Tibial artery (tissue), 4 donors: ENCODE measurements at places on chromosomes 12 and 14.

- no peak for DNase-seq
Observed at GRCh38 chr14:92866901-92867865, 55.8 kb upstream of the CHGA start.

- DNase-seq: no peak
Observed at GRCh38 chr14:72663956-72664650, 229.8 kb downstream of the DPF3 start.

DNA sequence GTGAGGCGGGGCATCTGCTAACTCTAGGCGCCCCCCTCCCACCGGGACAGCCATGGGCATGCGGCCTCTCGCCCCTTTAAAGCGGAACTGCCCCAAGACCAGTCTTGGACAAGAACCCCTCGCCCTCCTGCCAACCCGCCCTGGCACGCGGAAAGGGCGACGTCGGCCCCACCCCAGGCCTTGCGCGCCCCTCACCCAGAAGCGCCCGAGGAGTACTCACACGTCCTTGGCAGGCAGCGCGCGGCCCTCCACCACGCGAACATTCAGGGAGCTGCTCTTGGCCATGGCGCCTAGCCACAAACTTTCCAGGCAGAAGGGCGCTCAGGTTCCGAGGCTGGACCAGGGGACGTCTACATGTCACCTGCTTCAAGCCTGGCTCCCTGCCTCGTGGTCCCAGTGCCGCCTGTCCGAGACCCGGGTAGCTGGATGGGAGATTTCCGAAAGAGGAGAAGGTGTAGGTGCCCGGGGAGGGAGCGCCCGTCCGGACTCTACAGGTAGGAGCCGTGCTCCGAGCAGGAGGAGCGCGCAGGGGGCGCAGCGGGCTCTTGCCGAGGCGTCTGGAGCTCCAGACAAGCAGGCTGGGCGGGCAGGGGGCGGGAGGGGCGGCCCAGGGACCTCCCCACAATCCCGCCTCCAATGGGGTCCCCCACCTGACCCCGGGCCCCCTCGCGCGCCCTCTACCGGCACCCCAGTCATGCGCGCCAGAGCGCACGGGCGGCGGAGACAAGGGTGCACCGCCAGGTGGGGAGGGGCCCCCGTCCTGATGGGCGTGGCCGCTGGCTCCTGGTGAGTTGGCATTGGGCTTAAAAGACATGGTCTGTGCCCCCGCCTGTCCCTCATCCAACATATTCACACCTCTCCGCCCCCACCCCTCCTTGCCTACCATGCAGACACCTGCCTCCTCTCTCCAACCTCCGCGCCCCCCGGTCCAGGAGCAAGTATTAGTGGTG is at the start of gene RASAL1:
RASAL1 (minus strand) TSS at position 584 of the 950 bp plus-strand sequence; CDS start at position 285, 299 bp downstream.
- DNase-seq: no peak

- DNase-seq: no peak
Observed at GRCh38 chr14:65826946-65827345, 414.4 kb downstream of the FUT8 start.

DNA sequence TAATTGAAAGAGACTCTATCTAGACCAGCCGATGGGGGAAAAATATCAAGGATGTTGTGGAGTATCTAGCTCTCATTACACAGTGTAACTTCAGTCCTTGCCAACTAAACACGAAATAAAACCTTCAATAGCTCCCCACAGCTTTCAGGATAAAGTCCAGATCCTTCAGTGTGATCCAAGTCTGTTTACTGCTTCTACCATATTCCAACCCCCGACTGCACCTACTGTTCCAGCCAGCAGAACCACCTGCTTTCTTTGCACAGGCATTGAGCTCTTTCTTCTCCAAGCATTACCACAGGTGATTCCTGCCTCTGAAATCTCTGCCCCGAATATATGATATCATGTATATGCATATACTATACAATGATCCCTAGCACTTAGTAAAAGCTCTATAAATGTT is 2.2 kb upstream of the LRRC23 start:
- no peak for DNase-seq

DNA sequence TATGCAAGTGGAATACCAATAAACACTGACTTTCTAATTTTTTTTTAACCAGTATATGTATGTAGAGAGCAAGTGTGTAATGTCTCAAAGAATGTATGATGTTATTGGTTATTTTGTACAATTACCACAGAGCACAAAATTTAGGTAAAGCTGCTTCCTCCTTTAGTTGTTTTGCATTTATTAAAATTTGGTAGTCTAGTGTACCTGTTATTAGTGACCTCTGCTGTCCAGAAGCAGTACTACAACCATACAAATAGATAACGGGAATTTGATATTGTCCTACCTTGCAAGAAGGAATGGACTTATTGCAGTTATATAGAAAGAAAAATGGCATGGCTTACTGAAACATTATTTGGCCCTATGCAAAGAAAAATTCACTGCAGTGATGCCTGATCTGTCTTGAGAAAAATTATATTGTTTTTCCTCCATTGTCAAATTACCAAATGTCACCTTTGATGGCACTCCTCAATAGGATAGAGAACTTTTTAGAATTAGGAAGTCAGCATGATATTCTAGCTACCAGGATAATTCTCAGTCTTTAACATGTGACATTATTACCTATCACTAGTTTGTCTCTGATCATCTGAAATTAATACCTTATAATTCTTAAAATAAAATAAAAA is 153.9 kb upstream of the RMST start:
- no peak for DNase-seq

- no peak for DNase-seq
Observed at GRCh38 chr12:8846305-8846704, 23.9 kb downstream of the A2ML1 start.

- DNase-seq: no peak
Observed at GRCh38 chr14:92041203-92041602, 1.3 kb upstream of the TRIP11 start.

GRCh38 chr14:93044556-93044955 is 71.2 kb downstream of the ITPK1 start:
- DNase-seq: no peak

DNA sequence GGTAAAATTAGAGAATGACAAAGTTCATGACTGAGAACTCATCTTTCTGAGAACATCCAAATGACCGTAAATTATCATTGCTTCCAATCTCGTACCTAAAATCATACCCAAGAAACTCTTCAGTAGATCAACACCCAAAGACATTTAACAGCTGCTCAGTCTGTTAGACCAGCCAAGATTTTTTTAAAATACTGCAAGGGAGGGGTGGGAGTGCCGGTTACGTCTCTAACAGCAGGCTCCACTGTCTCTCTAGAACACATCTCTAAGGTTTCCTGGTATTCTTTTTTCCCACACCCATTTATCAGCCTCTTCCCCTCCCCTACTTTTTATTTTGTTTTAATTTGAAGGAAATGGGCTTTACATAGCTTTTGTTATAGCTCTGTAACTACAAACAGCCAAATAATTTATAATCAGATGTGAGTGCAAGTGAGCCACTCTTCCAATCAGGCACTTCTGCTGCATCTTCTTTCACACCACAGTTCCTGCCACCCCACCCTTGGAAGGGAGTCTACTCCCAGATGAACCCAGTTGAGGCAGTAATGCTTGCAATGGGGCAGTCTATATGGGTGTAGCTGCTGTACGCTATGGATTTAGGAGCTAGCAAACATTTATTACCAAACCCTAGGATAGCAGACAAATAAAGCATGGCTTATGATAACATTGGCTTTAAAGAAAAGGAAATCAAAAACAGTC is 21.9 kb downstream of the PTPRB start:
- DNase-seq: no peak

DNA sequence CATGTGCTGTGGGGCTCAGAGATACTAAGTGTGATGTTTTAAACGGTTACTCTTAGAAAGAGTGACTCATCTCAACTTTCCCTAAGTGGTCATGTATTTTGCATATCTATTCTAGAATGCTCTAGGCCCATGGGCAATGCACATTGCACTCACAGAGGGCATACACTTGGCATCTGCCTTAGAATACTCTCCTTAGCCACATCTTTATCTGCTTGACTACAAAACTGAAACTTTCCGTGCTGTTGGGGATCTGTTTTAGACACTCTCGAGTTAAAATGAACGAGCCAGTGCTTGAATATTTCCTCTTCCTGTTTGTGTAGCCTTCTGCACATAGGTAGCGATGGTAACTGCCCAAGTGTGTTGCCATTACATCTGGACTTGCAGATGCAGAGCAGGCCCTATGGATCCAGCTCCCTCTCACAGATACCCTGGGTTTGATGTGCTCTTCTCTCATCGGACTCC is 180.5 kb downstream of the CAND1 start:
- DNase-seq: no peak

- no peak for DNase-seq
Observed at GRCh38 chr12:109932878-109933503, 32.9 kb downstream of the TCHP start.

DNA sequence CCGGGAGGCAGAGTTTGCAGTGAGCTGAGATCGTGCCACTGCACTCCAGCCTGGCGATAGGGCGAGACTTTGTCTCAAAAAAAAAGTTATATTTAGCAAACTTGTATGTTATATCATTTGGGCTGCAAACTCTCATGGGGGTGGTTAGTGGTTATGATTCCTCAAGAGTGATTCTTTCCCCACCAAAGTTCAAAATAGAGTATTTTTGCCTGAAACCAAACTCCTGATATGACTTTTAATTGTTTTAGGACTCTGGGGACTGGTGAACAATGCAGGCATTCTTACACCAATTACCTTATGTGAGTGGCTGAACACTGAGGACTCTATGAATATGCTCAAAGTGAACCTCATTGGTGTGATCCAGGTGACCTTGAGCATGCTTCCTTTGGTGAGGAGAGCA is 18.6 kb downstream of the HSD17B6 start:
- DNase-seq: no peak

- DNase-seq: no peak
Observed at GRCh38 chr12:94872971-94873733, 130.3 kb downstream of the NDUFA12 start.

- DNase-seq: peak; percentile 40
Observed at GRCh38 chr12:69739287-69740191, 879 bp downstream of the RAB3IP start.

DNA sequence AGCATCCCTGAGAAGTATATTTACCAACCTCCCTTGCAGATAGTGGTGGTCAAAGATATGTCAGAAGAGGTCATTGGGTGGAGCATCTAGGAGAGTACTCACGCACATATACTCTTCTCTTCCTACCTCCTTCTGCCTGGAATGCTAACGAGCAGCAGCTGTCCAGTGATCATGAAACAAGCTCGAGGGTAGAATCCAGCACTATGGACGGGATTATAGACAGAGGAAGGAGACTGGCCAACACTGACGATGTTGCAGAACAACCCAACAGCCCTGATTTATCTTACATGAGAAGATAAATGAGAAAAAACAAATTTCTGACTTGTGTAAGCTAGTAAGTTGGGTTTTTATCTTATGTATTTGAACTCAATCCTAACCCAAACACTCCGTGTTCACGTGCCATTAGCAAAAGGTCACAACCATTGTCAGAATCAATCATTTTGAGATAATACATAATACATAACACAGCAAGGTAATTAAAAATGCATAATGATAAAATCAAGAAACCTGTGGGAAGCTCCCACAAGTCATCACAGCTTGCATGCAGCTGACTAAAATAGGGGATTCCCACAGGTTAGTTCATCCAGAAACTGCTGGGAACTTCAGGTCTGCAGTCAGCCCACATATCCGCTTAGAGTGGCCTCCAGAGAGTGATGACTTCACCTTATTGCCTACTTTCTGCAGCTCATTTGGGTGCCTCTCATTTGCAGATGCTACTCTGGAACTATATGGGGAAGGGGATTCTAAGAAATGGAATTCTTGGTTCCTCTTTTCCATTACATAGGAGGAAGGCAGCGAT is 36.3 kb upstream of the STK38L start:
- no peak for DNase-seq

DNA sequence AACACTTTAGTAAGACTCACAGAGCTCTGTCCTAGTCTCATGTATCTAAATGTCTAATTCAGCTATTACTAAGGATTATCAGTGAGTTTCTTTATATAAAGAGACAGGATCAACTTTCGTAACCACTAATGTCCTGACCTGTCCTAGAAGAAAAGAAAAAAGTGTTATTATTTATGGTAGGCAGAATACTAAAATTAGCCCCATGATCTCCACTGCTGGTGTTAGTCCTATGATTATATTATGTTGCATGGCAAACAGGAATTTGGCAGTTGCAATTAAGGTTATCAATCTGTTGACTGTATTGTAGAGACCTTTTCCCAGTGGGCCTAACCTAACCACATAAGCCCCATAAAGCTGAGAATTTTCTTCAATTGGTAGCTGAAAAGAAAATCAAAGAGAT is 132.9 kb upstream of the DIO2 start:
- no peak for DNase-seq

GRCh38 chr14:21231020-21231652 is 38.1 kb downstream of the HNRNPC start:
- DNase-seq: no peak
